ENCODE measurements at places on chromosomes 12 and 14.

DNA sequence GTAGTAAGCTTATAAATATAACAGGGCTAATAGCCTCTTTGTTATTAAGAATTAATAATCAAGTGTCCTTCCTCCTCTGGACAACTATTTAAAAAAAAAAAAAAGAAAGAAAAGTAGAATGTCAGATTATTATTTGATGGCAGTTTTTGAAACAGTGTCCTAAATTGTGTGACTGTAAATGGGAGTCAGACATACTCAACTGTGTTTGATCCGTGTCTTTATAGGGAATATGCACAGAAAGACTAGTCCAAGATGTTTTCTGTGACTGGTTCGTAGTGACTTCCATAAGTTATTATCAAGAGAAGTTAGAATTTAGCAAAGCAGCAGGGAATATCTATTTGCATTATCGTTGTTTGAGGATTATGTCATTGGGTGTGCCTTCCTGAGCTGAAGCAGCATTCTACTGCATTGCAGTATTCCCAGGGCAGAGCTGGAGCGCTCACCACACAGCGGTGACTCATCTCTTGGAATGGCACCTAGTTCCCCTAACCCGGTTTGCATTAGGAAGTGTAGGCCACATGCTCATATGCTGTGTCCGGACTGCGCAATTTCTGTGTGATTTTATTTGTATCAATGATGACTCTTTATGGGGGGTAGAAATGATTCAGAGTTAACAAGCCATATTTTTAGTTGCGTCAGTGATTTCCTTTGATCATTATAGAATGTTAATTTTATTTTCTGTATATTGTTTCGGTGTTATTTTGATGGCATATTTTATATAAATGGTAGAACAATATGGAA, 7.9 kb downstream of the DYNC1H1 start:
- no peak for DNase-seq

GRCh38 chr12:10722905-10723746, at the start of gene YBX3:
Gene YBX3, minus strand, starts transcription at chr12:10723323. Its CDS starts 212 bp downstream, at chr12:10723111.
- peak; percentile 4 for DNase-seq

- no peak for DNase-seq
Measured at GRCh38 chr12:85424581-85425348, 144.7 kb downstream of the ALX1 start.

- no peak for DNase-seq
Measured at GRCh38 chr12:46775796-46776195, 50.0 kb downstream of the SLC38A4 start.

GRCh38 chr14:98886982-98887381, 385.0 kb downstream of the BCL11B start:
- DNase-seq = no peak

DNA sequence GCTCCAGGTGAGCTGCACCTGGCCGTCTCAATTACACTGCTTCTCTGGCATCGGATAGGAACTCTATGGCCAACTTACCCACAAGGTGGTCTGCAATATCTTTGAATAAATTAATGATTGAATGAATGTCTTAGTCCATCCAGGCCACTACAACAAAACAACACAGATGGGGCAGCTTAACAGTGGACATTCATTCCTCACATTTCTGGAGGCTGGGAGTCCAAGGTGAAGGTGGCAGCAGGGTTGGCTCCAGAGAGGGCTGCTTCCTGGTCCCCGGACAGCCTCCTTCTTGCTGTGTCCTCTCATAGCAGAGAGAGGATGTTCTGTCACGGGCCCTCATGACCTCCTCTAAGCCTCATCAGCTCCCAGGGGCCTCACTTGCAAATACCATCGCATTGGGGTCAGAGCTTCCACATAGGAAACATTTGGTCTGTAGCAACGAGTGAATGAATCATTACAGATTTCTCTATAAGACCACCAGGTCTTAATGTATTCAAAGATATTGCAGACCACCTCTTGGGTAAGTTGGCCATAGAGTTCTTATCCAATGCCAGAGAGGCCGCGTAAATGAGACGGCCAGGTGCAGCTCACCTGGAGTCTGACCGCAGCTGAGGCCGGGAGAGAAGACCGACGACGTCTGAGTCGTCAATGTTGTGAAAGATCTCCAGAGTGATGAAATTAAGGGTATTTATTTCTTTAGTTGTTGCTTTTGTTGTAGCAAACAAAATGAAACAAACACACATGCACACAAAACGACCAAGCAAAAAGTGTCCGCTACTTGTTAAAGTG, 182.7 kb upstream of the C14orf180 start:
- DNase-seq = no peak

DNA sequence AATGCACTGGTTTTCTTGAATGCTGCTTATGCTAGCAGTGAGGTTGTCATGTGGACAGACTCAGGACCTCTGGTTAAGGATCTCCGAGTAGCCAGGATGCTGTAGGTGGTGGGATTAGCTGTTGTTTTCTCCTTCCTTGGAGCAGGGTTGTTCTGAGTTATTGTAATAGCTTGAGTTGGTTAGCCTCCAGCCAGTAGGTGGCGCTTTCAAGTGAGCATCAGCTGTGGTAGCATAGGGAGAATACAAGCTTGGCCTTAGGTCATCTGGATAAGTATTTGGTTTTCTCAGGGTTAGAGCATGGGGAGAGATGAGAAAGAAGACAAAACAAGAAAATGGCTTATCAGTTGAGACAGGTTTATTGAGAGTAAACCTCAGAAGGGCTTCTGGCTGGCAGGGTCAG, 299.7 kb upstream of the FBXO33 start:
- no peak for DNase-seq

DNA sequence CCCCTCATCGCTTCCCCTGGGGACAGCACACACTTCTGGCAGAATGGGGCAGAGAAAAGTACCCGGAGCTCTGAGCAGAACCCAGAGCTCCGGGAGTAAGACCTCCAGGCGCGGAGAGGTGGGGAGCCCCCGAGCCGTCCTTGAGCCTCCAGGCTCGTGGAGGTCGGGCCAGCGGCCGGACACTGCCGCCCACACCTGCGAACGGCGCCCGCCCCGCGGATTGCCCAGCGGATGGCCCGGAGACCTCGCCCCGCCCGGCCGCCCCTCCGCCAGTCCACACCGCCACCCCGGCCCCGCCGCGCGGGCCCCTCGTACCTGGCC, 344 bp downstream of the SPTLC2 start:
- no peak for DNase-seq

DNA sequence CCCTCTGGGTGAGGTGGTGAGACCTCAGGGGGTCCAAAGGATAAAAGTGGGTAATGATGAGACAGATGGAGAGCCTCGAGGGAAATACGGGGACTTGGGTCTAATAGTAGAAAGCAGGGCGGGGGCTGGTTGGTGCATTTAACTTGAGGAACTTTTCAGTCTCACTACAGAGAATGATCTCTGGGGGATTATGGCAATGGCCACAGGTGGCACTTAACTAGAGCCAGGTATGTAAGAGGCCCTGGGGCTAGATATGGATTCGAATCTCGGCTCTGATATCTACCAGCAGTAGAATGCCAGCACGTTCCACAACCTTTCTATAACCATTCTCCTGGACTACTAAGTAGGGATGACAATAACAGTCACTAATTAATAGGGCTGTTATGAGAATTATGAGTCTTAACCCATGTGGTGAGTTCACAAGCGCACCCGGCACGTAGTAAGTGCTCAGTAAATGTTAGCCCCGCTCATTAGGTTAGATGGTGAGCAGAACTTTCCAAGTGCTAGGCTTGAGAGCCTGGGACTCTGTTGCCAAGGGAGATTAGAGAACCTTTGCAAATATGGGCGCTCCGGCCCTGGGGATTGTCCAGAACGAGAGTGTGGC, 888 bp upstream of the PLXNC1 start:
- no peak for DNase-seq

DNA sequence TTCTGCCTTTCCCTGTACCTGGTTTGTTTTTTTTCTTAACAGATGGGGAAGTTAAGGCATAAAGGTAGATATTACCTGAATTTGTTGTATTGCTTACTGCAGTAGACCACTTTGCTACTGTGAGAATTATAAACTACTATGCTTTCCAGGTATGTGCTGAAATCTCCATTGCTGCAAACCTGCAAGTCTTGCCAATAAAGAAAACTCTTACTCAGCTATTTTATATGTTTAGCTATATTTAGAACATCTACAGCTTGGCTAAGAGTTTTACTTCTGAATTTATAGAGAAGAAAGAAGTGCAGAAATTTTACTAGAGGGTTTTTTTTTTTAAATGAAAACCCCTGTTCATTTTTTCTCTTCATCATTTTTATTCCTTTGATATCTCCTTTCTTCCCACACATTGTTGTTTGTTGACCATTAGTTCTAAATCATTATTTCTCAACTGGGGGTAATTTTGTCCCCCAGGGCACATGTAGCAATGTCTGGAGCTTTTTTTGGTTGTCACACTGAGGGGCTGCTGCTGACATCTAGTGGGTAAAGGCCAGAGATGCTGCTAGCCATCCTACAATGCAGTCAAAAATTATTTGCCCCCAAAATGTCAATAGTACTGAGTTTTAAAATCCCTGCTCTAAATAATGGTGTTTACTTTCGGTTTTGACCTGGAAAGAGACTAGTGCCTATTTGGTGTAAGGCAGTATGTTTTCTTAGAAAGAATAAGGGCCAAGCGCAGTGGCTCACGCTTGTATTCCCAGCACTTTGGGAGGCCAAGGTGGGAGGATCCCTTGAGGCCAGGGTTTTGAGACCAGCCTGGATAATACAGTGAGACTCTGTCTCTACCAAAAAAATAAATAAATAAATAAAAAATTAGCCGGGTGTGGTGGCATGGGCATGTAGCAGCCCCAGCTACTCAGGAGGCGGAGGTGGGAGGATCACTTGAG, 48.6 kb downstream of the PCNX1 start:
- DNase-seq = peak; percentile 16

DNA sequence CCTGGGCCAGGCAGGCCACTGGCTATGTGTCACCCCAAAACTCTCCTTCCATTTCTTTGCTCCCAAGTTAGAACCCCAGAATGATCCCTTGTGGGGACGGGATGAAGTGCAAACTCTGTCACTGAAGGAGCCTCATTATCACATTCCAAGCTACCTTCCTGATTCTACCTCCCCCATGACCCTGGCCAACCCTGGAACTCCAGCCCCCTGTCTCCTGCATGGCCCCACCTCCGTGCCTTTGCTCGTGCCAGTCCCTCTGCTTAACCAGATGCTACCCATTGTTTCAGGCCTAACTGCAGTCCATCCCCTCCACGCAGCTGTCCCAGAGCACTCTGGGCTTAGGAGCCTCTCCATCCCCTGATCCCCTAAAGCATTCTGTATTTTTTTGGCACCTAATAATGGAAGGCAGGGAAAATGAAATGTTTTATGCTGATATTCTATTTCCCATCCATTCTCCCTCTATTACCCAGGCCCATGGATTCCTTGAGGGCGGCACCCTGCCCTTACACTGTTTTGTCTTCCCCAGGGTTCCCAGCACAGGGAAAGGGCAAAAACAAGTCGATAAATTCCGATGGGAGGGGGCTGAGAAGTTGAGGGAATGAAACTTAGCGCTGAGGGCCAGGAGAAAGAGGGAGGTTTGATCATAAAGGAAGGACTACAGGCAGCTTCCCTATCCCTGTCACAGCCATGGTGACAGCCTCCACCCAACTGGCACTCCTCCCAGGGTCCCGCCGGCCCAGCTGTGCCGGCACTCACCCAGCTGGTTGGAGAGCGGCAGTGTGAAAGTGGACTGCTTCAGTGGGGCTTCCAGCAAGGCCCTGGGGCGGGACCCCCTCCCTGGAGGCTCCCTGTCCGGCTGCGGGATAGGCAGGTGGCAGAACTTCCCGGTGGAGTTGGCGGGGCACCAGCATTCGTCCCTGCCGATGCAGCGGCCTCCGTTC, 58.1 kb downstream of the ISCA2 start:
- DNase-seq = no peak

- DNase-seq = no peak
Measured at GRCh38 chr14:98593361-98593761, 678.6 kb downstream of the BCL11B start.

- no peak for DNase-seq
Measured at GRCh38 chr14:105856676-105857219, 330.4 kb downstream of the TMEM121 start.

DNA sequence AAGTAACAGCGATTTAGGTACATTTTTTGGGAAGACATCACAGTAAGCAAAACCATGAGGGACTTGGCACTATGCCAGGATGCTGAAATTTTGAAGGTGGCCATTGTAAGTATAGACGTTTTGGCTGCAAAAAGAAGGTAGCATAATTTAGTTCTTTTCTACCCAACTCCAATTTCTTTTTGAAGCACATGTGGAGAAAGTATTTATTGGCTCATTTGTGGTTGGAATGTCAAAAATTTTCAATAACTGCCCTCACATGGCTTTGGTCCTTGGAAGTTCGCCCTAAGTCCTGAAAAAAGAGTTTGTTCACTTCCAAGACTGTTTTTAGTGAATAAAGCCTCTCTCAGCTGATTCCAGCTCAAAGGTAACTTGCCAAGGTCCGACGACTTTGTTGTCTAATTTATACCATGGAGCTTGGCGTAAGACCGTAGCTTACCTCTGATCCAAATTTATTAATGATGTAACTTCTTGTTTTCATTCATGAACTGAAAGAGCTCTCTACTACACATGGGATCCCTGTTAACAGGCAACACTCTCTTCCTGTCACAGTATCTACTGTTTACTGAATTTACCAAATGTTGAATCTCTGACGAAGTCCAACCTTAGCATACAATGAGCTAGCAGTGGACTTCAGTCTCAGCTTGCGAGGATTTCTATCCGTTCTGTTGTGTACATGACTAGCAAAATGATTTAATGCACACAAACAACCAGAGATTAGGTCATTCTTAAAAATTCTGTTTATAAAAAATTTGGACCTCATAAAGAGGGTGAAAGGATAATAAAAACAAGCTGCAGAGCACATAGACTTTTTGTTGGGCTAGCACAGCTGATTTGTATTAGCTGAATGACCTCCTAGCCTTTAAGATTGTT, 49.0 kb downstream of the MSRB3 start:
- DNase-seq = no peak

- DNase-seq = no peak
Measured at GRCh38 chr14:102900631-102901571, 21.6 kb upstream of the AMN start.

GRCh38 chr12:111143271-111143670, 222.9 kb upstream of the MYL2 start:
- no peak for DNase-seq

DNA sequence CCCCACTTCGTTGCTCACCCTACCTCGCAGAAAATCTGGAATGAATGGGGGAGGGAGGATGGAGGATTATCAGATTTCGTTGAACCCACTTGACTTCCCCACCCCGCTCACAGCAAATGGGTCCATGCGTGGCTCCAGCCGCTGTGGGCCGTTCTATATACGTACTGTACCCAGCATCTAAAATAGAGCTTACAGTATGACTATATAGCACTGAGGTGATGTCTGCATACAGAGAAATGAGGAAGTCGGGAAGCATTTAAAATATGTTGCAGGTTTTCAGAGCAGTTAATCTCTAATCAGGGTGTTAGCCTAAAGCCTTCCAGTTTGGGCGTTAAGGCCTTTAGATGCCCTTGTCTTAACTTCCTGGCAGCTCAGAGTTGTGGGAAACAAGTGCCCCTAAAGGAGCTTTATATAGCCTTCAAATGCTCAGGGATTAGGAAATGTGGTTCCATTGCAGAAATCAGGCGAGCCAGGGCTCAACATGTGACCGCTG, 1.4 kb downstream of the BICDL1 start:
- no peak for DNase-seq

DNA sequence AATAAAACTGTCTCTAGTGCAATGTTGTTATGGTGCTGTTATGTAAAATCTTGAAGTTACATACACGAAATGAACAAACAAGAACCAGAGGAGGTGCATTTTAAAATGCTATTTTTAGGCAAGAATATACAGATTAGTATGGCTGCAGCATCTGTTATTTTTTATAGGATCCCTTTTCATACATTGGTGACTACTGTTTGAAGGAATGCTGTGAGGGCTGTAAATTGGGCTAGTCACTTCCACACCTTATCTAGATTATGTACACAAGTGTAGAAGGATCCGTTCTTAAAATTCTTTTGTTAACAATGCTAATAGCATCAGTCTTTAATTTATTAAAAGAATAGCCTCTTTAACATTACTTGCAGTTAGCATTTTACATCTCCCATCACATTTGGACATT, 284.3 kb upstream of the MDGA2 start:
- DNase-seq = no peak

Data from stimulated activated CD8-positive, alpha-beta memory T cell treated with anti-CD3 and anti-CD28 coated beads, Interleukin-7, amount 100 ng/mL, for 1 hour (primary cell).